ENCODE measurements at places on chromosomes 1 and 21.
A peak's percentile ranks its signal among the peaks of the same experiment; 100 is the strongest.

DNA sequence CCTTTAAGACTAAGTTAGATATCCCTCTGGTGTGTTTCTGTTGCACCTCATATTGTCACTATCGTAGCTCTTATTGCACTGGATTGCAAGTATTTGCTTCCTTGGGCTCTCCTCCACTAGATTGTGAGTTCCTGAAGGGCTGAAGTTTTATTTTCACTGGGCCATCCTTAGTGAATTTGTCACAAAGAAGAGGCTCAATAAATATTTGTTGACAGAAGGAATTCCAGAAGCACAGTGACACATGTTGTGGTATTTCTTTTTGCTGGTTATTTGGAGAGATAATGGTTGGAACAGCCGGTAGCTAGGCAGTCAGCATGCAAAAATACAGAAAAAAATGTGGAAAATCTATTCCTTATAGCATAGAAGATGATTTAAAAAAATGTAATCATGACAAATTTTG lies 129.9 kb upstream of the ZRANB2 start:
- no peak for DNase-seq

- no peak for DNase-seq
Measured at GRCh38 chr1:108345776-108346531, 102.1 kb upstream of the NBPF4 start.

DNA sequence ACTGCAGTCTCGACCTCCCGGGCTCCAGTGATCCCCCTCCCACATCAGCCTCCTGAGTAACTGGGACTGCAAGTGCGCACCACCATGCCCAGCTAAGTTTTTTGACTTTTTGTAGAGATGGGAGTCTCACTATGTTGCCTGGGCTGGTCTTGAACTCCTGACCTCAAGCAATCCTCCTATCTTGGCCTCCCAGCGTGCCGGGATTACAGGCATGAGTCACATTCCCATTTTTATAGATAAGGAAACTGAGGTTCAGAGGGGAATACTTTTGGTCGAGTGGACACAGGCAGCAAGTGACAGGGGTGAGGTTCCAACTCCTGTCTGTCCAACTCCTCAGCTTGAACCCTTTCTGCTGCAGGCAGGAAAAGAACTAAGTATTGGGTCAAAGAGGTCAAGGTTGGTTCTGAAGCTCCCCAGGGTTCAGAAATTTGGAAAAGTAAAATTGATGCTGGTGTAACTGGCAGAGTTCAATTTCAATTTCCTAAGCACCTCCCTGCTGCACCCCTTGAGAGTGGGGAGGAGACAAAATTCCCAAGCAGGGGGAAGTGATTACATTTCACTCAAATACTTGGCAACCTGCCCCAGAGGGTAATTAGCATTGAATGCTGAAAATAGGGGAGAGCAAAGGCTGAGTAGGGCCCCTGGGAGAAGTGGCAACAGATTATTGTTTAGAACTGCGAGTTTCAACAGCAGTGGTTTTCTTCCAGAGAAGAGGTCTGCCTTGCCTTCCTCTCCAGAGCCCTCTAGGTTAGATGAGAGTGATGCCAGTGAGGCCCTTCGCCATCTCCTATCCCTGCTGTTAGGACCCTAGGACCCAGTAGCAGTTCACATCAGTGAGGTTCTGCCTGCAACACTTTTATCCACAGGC lies 17.5 kb upstream of the ALPL start:
- DNase-seq, result no peak

GRCh38 chr1:13677896-13678295 lies 22.1 kb upstream of the PRDM2 start:
- no peak for DNase-seq

DNA sequence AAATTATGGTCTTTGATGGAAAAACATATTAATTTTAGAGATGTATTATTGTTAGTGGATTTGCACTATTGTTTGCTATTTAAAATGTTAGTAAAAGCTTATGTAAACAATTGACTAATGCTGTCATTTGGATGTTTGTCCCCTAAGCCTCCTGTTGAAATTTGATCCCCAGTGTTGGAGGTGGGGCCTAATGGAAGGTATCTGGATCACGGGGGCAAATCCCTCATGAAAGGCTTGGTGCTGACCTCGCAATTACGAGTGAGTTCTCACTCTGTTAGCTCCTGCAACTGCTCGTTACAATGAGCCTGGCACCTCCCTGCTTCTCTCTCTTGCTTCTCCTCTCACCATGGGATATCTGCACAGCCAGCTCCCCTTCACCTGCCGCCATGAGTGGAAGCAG lies 14.3 kb downstream of the TMEM35B start:
- no peak for DNase-seq

- DNase-seq, result peak; percentile 73
Measured at GRCh38 chr1:214123061-214123784, 135.4 kb downstream of the PROX1 start.

GRCh38 chr1:54460351-54460750 lies 54.2 kb upstream of the SSBP3 start:
- no peak for DNase-seq

- no peak for DNase-seq
Measured at GRCh38 chr1:206049293-206049692, 3.7 kb upstream of the RHEX start.

DNA sequence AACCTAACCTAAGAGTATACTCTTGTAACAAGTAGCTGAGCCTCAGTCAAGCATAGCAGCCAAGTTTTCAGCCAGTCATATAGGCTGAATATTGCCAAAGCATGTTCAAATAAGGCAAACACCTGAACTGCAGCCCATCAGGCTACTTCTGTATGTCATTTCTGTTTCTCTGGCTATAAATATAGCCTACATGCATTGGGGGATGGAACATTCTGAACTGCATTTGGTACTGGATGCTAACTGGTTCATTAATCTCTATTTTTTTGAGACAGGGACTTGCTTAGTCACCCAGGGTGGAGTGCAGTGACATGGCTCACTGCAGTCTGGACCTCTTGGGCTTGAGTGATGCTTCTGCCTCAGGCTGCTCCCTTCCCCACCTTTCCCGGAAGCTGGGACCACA lies 37.3 kb downstream of the MAST2 start:
- no peak for DNase-seq

- DNase-seq, result no peak
Measured at GRCh38 chr1:60185684-60186083, 112.1 kb upstream of the C1orf87 start.

DNA sequence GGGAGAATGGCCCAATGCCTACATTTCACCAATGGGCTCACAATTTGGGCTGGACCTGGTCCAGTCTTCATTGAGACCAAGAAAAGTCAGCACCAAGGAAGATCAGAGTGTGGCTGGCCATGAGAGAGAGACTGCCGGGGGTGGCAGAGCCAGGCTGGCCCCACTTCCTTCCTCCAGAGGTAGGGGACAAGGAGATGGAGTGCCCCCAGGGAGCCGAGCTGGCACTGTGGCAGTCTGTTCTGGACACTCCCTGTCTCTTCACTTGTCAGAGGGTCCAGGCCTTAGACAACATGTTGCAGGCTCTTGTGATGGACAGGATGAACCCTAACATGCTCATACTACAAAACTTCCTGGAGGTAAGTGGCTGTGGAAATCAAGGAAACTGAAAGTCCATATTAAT lies 27.7 kb downstream of the INAVA start:
- no peak for DNase-seq

DNA sequence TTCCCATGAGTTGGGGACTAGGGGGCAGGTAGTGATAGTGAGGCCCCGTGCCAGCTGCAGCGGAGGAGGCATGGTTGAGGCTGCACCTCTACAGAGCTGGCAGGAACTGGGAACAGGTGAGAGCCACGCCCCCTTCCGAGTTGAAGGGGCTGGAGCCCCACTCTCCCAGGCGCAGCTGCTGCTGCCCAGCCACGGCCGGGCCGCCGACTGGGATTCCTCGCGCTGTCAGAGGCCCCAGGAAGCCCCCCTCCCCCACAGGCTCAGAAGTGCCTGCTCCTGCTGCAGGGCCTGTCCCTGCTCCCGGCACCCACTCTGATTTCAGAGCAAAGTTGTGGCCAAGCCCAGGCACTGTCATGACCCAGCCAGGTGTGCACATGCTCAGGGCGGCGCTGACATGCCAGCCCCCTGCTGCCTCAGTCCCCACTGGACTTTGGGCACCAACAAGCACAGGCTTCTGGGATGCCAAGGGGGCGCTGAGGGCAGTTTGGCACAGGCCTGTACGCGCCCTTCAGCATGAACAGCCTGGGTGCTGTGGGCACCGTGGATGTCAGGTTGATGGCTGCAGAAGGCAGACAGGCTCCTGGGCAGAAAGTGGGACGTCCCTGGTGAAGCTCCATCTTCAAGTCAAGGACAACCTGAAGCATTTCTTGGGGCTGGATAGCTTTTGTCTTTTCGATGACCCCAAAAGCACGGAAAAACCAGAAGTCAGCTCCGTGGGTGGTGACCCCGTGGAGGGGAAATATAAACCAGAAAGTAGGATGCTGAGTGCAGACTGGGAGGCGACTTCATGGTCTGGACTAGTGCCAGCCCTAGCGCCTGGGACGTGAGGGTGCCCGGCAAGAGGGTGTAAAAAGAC lies 121.5 kb downstream of the SIM2 start:
- DNase-seq, result no peak

DNA sequence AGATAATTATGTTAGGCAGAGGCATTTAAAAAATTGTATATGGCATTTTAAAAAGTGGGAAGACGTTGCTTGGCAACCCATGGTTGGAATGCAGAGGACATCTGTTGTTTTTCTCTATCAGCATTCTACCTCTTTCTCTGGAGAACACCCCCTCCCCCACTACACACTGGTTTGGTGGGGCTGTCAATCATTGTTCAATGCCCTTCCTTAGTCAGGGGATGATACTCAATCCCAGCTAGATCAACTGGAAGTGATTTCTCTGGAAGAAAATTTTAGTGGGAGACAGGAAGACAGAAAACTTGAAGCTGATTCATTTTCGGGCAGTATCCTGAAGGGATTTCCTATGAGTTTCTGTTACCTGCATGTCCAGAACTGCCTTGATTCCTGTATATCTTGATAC lies 35.7 kb upstream of the CAP1 start:
- no peak for DNase-seq

DNA sequence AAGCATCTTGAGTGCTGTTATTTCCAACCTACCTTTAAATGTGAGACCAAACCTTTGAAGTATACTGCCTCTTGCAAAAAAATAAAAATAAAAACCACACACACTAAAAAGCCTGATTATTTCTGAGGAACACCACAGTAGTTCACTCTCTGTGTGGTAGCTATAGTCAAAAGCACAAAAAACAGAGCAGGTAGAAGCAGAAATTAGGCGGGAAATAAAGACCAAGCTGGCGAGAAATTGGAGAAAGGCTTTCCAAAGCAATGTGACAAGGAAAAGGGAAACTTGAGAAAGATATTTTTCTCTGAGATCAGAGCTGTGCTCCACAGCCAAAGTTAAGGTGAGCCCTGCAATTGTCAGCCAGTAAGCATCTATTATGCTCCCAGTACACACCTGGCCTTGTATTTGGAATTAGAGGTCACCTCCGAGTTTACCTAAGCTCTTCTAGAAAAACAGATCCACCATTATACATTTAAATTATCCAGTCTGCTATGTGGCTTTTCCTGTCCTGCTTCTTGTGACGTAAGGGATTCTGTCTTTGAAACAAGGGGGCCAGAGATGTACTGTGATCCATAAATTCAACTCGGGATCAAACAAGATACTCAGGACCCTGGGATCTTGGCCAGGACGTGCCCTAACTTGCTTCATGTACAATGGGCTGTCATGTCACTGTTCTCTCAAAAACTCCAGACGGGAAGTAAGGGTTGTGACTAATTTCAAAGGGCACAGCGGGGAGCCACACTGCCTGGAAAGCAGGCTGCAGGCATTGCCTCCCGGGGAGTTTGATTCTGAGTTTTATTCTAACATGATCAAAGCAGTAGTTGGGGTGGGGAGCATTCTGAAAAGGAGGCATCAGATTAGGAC lies 39.8 kb upstream of the RAB4A start:
- DNase-seq, result no peak

DNA sequence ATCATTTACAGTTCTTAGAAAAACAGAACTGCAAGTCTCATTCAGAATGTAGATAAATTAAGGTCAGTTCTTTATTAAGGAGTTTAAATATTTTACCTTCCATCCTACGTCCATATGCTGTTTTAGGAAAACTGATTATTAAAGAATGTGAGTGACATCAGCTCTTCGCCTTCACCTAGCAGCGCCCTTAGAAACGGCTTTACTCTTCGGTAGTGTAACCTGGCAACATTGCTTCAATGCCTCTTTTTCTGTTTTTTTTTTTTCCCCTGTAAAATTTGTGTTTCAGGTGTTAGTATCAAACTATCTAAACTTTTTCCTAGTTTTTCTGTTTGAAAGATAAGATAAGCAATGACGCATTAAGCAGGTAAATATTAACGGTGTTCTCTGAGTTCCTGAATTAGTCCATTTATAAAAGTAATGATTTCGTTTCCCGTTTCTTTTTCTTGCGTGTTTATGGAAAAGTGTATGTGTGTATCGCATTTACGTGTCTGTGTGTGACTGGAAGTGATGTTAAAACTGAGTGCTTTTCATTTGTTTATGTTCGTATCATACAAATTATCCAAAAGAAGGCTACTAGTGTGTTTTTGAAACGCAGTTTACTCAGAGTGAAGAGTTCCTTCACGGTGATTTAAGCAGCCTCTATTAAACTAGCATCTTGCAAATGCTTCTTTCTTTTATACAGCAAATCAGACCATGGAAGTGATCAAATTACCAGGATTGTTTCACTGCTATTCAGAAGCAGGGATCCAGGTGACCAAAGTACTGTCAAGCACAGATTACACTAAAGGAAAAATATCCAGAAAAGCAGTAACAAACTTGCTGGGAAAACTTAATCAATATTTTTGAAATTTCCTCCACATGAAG lies 139.0 kb downstream of the SDCCAG8 start:
- peak; percentile 68 for DNase-seq

- DNase-seq, result no peak
Measured at GRCh38 chr1:222899471-222899870, 84.6 kb downstream of the DISP1 start.

- DNase-seq, result peak; percentile 78
Measured at GRCh38 chr1:75723989-75724471, 479 bp upstream of the ACADM start.

DNA sequence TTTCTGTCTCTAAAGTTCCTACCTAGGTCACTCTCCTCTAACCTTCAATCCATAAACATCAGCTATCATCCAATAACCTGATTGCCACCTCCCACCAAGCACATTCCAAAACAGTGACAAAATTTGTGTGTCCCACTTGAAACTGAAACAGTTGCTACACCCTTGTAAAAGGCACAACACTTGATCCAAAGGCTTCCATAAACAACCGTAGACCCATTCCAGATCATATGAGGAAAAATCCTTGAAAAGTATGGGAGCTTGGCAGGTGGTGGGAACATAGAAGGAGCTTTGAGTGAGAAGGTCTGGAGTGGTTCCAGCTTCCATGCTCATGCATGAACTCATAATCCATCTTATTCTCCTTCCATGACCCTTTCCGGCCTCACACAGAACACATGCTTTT lies 82.0 kb upstream of the ATP1A1 start:
- no peak for DNase-seq

DNA sequence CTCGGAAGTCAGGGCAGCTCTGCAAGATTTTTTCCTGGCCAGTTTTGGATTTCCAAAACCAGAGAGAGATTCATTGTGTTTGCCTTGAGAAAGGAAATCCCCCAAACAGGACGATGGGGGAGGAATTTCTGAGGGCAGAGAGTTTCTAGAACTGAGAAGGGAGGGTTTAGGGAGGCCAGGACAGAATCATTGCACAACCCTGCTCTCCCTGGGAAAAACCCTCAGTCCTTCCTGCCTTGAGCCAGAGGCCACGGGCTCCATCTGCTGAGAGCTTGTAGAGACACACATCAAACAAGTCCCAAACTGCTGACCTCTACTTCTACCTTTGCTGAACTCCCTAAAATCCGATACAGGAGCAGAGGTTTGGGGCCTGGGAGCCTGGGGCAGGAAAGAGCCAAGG lies 99.7 kb downstream of the NMNAT2 start:
- DNase-seq, result peak; percentile 71

GRCh38 chr1:18972991-18973390 lies 16.5 kb upstream of the IFFO2 start:
- no peak for DNase-seq

- no peak for DNase-seq
Measured at GRCh38 chr1:173758980-173759379, 44.2 kb downstream of the KLHL20 start.

All from cerebellar cortex (tissue), 1 donor.